Endothelial cell of umbilical vein (primary cell): ENCODE measurements at places on chromosomes 2 and 18. TPM values are rescaled to one million over a fixed set of nuclear protein-coding genes. Genes with fewer than 3 reads are reported as not detected.

The RAPH1 gene
- 56.9 and 59.5 TPM in 2 replicates for total RNA-seq

GRCh38 chr2:234796045-234796591 lies 155.7 kb upstream of the SH3BP4 start:
- no peak for DNase-seq

GRCh38 chr18:58991167-58991798 lies 126.6 kb downstream of the ZNF532 start:
- DNase-seq: peak; percentile 60

GRCh38 chr2:162242586-162243280 lies 512 bp downstream of the FAP start:
- peak; percentile 16 for DNase-seq

- DNase-seq: no peak
These were observed 102.7 kb downstream of the CSRNP3 start for GRCh38 chr2:165572151-165572550.

DNA sequence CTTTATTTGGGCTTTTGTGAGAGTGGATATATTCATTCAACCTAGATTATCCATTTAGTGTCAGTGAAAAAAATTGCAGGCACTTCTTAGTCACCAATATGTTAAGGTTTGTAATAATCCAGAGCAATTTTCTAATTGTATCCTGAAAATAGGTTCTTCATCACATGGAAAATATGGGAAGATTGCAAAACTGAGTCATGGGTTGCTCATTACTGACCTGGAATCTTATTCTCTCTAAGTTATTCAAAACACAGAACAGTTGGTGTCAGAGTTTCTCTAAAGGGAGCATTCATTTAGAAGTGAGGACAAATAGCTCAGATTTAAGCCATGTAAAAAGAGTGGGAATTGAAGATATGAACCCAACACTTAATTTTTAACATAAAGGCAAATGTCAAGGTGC lies 181.3 kb downstream of the IKZF2 start:
- no peak for DNase-seq

DNA sequence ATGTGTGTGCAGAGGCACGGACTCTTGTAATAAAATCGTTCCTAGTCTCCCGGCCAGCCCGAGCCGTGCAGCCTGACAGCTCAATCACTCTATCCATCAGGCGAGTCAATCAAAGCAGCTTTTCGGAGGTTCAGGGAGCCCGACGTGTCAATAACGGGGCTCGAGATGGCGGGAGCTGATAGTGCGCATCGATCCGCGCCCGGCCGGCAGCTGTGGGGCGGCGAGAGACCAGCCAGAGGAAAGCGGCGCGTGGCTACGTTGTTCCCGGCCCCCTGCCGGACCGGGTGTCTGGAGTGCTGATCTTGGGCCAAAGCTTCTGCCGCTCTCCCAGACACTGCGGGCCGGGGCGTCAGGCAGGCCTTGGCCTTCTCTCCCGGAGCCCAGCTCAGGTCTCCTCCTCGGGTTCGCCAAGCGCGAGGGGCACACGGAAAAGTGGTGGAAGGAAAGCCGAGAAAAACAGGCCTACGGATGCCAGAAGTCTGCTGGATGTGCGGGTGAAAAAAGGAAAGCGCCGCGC lies 2.4 kb downstream of the EN1 start:
- no peak for DNase-seq

The TMEM163 gene
- total RNA-seq: 1.0 and 1.3 TPM in 2 replicates

- DNase-seq: no peak
These were observed 75.4 kb downstream of the RAPGEF4 start for GRCh38 chr2:172811027-172811426.

DNA sequence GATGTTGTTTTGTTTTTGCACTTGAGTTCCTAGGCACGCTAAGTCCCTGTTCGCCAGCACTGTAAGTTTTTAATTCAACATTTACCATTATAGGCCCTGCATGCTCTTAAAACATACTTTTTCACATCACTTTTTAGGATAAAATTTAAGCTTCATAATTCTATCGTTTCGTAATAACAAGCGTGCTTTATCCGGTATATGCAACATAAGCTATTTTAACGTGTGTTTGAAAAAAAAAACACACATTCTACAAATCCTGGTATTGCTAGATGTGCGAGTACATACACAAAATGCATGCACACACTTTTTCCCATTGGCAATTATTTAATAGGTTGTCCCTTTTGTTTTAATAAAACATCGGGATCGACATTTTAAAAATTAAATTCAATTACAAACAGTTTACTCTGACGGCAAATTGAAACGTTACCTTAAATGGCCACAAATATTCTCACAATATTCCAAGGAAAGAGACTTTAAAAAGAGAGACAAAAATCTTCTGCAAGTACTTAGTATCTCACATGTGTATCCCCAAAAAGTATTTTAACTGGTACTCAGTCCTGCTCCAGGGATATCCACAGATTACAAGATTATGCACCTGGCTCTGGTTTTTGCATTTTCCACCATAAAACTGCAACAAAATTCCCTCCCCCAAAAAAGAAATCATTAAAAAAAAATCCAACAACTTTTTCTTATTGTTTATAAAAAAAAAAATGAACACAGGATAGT lies 1.0 kb upstream of the TCF4 start:
- DNase-seq: peak; percentile 68

DNA sequence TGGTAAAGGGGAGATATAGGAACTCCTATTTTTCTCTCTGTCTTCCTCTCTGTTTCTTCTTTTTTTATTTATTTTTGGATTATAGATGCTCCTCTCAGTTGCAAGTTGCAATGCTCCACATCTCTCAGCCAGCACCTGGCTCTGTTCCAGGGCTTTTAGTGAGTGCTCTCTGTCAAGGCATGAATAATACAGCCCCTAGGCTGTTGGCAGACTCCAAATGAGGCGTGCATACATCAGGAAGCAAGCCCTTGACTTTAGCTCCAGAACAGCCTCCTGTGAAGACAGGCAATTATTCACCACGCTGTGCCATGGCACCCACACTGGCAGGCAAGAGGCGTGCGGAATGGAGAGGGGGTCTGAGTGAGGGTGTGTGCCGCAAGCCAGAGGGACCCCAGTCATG lies 228.1 kb upstream of the PXDN start:
- DNase-seq: no peak

GRCh38 chr2:239184179-239184578 lies 216.6 kb downstream of the HDAC4 start:
- DNase-seq: no peak

DNA sequence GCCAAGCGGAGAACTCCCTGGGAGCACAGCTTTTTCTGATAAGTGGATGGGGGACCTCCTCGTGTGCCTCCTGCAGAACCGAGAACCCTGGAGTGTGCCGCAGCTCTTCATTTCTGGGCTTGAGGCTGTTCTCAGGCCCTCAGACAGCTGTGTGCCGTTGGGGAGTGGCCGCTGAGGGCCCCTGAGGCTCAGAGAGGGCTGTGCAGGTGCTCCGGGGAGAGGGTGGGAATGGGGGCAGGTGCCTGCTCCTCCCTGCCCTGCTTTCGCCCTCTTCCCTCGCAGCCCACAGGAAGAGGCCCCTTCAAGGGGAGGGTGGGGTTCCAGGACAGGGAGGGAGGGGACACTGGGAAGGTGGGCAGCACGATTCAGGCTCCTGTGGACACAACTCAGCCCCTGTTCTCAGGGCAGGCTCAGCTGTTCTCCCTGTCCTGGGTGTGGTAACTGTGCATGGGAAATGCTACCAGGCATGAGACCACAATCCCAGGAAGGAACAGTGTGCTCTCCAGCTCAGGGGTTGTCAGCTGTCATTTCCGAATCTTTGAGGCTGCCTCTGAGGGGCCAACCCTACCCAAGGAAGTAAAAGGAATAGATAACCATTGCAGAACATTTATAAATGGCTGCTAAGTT lies 11.3 kb downstream of the LCT start:
- no peak for DNase-seq

The KCTD18 gene
- total RNA-seq: 5.4 and 6.6 TPM in 2 replicates

The NT5DC4 gene
- not detected in 2 replicates for total RNA-seq

The CKAP2L gene
- total RNA-seq: 25.2 and 30.7 TPM in 2 replicates

- DNase-seq: no peak
These were observed 637.8 kb upstream of the PKDCC start for GRCh38 chr2:41410011-41410410.

The HOXD12 gene
- not detected in 2 replicates for total RNA-seq

GRCh38 chr2:164008752-164009151 lies 272.9 kb upstream of the FIGN start:
- no peak for DNase-seq

DNA sequence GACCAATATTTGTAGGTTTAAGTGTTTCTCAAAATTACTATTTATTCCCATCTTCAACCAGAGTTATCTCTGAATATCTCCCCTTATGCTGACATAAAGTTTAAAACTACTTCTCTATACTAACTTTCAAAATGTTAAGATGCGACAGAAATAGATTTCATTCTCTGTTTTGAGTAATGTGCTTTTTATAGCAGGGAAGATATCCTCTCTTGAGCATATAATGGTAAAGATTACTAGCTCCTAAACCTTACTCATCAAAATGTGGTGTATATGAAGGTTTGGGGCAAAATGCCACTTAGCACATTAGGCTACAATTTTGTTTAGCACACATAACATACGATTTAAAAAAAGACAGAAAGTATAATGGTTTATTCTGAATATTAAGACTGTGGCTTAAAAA lies 54.4 kb downstream of the CWC22 start:
- DNase-seq: no peak

GRCh38 chr2:3142210-3142609 lies 235.4 kb downstream of the EIPR1 start:
- no peak for DNase-seq

DNA sequence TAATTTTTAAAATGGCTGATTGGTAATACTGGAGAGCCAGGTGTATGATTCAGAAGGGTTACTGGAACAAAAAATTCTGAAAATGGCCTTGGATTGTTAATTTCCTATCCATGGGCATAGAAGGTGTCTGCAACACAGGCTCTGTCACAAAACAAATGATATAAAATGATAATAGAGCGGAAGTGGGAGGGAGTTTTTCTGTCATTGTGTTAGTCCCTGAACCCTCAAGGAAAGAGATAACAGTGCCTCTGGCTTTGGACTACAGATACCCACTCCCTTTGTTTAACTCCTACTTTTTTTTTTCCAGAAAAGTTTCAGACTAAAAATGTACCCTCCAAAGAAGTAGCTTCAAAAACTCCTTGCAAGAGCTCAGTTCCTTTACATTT lies 28.0 kb upstream of the YES1 start:
- DNase-seq: no peak

- no peak for DNase-seq
These were observed 1.9 kb upstream of the ANKRD39 start for GRCh38 chr2:96859681-96860064.

The PARD3B gene
- 17.7 and 30.9 TPM in 2 replicates for total RNA-seq

DNA sequence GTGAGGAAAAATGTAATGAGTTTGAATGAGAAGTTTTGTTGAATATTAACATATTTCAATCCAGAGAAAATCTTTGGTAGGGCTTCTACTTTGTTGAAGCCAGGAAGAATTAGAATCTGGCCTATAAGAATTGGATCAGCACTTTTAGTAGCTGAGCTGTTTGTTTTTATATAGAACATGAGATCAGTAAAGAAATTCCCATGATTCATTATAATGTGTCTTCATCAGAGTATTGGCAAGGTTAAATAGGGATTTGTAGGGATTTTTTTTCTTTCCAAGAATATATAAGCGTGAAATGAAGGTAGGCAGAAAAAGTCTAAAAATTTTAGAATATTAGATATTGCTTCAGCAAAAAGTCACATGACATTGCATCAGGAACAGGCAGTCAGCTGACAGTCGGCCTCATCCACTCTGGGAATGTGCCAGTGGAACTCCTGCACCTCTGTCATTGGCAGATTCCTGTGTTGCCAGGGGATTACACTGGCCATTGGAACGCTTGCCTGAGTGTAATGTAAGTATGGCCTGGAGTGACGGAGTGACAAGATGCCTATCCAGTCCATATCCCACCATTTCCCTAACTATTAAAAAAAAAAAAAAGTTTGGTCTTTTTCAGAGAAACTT lies 60.6 kb downstream of the SERTAD2 start:
- DNase-seq: no peak

- no peak for DNase-seq
These were observed 23.1 kb upstream of the RBMS1 start for GRCh38 chr2:160516547-160517365.

The ELOA2 gene
- not detected in 2 replicates for total RNA-seq

The TMEM37 gene
- total RNA-seq: 2.9 and 3.5 TPM in 2 replicates

GRCh38 chr2:160141419-160141818 lies 58.7 kb downstream of the ITGB6 start:
- no peak for DNase-seq

GRCh38 chr2:101435001-101435862 lies 39.7 kb downstream of the RFX8 start:
- DNase-seq: peak; percentile 41

The FBXO48 gene
- 0.73 and 0.83 TPM in 2 replicates for total RNA-seq

GRCh38 chr2:218963601-218964000 lies 4.1 kb downstream of the CDK5R2 start:
- no peak for DNase-seq

DNA sequence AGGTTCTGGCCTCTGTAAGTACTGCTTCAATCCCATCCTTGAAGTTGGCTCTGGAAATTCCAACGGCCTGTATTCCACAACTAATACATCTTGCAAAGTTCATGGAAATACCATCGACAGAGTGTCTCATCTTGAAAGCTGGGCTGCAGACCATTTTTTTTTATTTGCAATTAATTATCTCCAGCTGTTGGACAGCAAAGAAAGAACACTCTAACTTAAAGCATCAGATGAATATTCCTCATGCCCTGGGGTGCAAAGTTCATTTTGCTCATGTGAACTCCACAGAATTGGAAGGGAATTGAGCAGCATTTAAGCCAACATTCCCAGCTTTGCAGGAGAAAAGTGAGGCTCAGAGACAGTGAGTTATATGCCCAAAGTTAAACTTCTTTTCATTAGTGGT lies 96.5 kb upstream of the PIEZO2 start:
- DNase-seq: no peak

DNA sequence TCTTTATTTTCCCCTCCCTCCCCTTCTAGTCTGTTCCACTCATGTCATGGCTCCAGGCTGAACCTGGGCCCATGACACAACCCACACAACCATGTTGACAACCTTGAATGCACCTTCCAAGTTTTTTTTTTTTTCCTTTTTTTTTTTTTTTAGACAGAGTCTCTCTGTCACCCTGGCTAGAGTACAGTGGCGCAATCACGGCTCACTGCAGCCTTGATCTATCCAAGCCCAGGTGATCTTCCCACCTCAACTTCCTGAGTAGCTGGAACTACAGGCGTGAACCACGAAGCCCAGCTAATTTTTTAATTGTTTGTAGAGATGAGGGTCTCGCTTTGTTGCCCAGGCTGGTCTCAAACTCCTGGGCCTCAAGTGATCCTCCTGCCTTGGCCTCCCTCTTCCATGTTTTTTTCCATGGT lies 21.9 kb upstream of the ROCK2 start:
- no peak for DNase-seq

The REG1B gene
- total RNA-seq: not detected in 2 replicates

- no peak for DNase-seq
These were observed 1313.0 kb upstream of the FAM98A start for GRCh38 chr2:34912084-34912483.

- no peak for DNase-seq
These were observed 11.2 kb upstream of the GPR17 start for GRCh38 chr2:127634626-127635379.

DNA sequence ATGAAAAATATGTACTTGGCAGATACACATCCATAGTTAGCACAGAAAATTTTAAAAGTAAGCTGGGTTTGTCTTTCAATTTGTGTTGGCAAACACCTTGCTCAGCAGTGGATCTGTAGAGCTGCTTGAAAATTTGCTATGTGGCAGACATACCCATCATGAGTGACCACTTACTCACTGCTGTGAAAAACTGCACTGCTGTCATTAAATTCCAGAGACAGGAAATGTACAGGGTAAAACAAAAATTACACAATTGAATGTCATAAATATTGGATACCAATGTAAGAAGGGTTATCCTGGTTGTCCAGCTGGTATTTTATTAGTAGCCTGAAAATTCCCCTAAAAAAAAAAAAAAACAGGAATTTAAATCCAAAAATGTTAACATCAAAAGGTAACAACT lies 24.5 kb downstream of the NIF3L1 start:
- no peak for DNase-seq
